ENCODE measurements at places on chromosomes 11 and 22.

DNA sequence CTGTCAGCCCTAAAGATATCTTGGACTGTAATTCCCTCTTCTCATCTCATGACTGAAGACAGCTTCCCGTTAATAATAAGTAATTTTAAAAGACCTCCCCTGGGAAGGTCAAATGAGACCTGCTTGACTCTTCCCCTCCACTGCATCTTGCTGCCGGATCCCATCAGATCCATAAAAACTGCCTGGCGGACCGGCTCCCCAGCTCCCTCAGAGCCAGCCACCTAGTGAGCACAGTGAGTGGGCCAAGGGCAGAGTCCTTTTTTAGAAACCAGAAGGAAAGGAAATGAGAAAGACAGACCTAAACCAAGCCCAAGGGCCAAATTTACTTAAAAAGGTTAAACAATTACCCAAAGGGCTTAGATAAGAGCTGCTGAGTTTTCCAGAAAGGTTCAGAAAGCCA, 595.3 kb downstream of the OPCML start:
- DNase-seq: no peak

DNA sequence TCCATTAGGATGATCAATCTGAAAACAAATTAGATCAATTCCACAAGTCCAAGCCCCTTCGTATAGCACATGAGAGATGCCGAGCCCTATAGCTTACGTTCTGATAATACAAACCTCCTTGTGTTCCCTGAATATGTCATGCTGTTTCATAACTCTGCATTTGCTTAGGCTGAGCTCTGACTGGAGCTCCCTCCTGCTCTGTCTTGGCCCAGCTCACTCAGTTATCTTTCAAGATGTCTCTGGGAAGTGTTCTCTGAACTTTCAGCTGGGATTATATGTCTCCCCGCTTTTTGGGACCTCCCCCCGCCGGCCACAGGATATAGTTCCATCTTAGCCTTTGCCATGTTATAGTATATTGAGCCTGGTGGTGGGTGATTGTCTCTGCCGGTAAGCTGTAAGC, 44.0 kb downstream of the FDX1 start:
- DNase-seq: no peak

DNA sequence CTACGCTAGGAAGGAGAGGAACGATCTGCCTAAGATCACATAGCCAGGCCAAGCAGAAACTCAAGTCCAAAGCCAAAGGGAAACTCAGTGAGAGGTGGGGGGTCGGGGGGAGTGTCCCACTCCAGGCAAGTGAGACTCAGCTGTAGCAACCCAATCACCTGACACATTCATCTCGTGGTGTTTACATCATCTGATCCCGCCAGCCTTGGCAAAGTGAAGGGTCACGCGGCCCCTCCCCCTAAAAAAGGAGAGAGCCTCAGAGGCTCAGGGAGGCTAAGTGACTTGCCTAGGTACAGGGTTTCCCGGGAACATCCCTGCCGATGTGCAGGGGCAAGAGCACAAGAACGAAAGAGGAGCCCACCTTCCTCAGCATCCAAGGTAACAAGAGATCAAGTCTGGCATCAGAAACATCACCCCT, 21.5 kb downstream of the MYH9 start:
- no peak for DNase-seq

- DNase-seq: no peak
These were observed 21.3 kb upstream of the CTSD start for GRCh38 chr11:1784761-1785650.

GRCh38 chr11:120326845-120327281, 1.8 kb downstream of the TLCD5 start:
- no peak for DNase-seq

DNA sequence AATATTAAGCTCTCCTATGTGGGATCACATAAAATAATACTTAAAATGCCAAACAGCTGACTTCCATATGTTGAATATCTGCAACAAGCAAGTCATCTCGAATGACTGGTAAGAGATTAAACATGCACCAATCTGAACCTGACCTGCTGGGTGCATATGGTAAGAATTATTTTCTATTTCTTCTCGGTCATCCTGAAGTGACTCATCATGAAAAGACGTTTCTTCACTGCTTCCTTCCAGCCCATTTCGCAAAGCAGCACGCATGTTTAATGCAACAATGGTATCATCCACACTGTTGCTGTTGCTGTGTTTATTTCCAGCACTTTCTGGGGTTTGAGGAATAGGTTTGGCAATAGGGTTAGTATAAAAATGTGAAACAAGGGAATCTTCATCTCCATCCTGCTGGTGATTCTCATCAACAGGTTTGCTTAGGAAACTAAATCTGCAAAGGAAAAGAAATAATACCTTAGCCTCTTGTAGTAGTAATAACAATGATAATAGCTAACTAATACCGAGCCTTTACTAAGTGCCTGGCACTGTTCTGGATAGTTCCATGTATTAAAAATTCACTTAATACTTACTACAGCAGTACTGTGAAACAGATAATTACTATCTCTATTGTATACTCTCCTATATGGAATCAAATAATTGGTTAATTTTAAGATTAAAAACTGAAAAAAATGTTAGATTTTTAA, 52.0 kb upstream of the CHRNA10 start:
- DNase-seq: no peak

- DNase-seq: no peak
These were observed 120.8 kb upstream of the APOA1 start for GRCh38 chr11:116958246-116958645.

DNA sequence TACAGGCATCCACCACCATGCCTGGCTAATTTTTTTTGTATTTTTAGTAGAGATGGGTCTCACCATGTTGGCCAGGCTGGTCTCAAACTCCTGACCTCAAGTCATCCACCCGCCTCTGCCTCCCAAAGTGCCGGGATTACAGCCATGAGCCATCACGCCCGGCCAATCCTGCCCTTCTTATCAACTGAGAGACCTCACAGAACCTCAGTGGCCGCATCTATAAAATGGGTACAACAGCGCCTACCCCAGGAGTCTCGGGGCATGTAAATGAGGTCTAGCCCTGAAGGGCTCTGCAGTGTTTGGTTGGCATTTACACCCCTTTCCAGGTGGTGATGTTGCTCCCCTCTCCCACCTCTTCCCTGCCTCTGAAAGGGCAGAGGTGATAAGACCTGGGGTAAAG, 11.7 kb downstream of the SYNGR1 start:
- DNase-seq: no peak

DNA sequence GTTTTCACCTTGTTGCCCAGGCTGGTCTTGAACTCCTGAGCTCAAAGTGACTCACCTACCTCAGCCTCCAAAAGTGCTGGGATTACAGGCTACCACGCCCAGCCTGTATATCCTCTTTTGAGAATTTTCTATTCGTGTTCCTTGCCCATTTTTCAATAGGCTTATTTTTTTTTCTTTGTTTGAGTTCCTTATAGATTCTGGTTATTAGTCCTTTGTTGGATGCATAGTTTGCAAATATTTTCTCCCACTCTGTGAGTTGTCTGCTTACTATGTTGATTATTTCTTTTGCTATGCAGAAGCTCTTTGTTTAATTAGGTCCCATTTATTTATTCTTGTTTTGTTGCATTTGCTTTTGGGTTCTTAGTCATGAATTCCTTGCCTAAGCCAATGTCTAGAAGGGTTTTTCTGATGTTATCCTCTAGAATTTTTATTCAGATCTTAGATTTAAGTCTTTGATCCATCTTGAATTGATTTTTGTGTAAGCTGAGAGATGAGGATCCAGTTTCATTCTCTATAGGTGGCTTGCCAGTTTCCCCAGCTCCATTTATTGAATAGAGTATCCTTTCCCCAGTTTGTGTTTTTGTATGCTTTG, 17.7 kb upstream of the ZBED5 start:
- DNase-seq: no peak

DNA sequence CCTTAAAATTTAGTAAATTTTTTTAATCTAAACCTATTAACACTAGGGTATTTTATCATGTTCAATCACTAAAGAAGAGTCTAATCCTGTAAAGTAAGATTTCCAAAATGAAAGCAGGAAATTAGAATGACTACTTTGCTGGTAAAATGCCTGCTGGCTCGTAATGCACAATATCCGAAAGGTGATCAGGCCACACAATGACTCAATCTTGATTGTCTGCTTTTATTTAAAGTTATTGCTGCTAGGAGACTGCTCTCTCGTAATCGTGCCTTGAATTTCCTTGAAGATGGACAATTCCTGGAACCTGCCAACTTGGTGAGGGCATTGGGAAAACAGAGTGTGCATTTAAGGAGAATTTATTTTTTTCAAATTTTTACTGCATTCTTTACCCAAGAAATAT, 1786.5 kb upstream of the RAG2 start:
- no peak for DNase-seq

DNA sequence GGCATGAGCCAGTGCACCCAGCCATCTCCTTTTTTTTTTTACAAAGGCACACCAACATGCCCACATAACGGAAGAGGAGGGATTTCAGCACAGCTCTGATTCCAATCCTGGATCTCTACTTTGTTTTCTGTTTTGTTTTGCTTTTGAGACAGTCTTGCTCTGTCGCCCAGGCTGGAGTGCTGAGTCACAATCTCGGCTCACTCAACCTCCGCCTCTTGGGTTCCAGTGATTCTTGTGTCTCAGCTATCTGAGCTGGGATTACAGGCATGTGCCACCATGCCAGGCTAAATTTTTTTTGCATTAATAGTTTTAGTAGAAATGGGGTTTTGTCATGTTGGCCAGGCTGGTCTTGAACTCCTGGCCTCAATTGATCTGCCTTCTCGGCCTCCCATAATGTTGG, 28.1 kb downstream of the VSTM5 start:
- DNase-seq: no peak

GRCh38 chr11:67998150-67999045, 5.5 kb downstream of the UNC93B1 start:
- no peak for DNase-seq

GRCh38 chr11:92596596-92597317, 372.1 kb downstream of the FAT3 start:
- no peak for DNase-seq

GRCh38 chr11:83294208-83294607, 8.0 kb upstream of the CCDC90B start:
- DNase-seq: no peak

DNA sequence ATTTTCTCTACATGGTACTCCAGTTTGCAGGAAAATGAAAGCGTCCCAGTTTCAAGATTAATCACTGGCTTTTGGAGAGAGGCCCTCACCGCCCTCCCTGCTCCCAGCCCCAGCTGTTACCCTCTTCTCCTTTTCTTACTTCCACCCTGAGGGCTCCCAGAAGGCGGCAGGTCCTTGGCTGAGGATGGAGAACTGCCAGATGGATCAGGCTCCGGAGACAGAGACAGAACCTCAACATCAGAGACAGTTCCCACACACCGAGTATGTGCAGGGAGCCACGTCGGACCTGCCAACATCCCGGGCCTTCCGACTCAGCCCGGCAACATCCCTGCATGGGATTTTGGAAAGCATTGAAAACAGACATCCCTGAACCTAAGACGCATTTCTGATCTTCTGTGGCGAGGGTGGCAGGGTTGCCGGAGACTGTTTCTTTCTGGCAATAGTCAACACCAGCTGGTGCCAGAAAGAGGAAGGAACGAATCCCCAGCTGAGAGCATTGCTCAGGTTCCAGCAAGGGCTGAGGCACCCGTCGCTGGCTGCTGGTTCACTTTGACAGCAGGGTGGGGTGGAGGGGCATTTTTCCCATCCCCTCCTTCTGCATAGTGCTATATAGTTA, 467.1 kb downstream of the MIAT start:
- no peak for DNase-seq

GRCh38 chr11:5937868-5938602, 4.0 kb upstream of the OR56A3 start:
- no peak for DNase-seq

DNA sequence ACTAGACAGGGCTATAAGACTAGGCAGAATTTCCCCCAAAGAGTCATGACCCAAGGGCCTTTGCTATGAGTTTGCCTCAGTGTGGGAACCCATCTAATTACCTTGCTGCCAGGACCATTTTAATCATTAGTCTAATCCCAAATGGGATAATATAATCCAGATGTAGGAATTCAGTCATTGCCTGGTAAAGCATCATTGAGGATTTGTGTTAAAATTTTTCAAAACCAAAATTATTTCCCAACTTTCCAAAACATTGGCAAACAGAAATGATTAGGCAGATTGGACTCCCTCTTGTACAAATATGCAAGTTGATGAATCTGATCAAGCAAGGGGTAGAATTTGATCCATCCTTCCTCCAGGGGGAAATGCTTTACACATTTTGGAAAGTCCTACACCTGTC, 16.2 kb upstream of the MMP13 start:
- DNase-seq: no peak

DNA sequence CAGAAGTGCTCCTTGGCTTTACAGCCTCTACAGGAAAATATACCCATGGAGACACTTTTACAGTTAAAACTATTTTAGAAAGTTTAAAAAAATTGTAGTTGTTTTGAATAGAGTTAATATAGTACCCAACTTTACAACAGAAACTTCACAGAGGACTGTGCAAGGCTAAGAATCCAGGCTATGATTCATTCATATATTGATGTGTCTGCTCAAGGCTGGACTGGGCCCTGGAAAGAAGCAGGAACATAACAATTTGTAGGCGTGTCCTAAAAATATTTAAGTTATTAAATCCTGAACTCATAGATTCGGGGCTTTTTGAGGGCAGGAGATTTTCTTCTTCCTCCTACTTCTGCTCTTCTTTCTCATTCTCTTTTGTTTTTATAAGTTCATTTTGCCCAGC, 291.5 kb upstream of the CCDC179 start:
- DNase-seq: no peak

GRCh38 chr11:44741976-44742375, 15.2 kb downstream of the TSPAN18 start:
- no peak for DNase-seq

DNA sequence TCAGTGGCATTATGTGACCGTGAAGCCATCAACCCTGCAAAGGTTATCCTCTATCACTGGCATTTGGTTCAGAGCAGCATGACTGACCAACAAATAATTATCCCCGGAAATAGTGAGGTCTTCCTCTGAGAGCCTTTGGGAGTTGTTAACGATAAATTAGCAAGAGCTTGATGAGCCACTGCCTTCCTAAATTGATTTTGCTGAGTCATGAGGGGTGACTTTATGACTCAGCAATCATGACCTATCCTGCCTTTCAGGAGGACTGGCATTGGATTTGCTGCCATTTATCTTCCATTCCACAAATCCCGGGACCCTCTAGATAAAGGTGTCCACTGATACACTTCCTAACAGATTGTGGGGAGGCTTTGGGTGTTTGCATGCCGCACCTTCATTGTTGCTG, 80.8 kb upstream of the MTNR1B start:
- no peak for DNase-seq

DNA sequence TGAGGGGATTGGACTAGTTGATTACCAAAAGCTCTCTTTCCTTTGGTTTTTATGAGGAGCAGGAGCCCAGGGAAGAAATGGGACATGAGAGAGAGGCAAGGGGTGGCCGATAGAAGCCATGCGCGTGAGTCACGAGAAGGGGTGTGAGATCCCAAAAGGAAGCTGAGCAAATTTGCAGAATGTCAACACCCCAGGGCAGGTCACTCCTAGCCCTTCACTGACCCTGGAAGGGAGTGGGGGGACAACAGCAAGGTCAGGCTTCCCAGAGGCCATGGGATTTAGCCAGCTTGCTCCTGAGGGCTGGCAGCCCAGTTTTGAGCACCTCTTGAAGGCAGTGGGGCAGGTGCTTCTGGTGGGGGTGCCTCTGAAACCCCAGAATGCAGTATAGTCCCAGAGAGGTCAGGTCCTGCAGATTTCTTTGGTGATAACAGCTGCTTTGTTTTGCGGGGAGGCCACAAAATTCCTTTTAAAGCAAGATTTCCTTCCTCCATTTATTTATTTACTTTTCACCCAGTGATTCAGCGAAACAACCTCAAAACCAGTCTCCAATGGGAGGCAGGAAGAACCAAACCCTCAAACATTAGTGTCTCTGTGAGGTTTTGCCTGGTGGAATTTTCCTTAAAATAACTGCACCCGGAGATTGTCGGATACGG, 40.1 kb upstream of the TIMP3 start:
- DNase-seq: no peak

- DNase-seq: no peak
These were observed 63.2 kb upstream of the HSPA8 start for GRCh38 chr11:123125169-123125568.

Data from activated naive CD8-positive, alpha-beta T cell treated with anti-CD3 and anti-CD28 coated beads for 36 hours (primary cell).